ENCODE measurements at places on chromosomes 13 and 19.
A peak's percentile ranks its signal among the peaks of the same experiment; 100 is the strongest.

DNA sequence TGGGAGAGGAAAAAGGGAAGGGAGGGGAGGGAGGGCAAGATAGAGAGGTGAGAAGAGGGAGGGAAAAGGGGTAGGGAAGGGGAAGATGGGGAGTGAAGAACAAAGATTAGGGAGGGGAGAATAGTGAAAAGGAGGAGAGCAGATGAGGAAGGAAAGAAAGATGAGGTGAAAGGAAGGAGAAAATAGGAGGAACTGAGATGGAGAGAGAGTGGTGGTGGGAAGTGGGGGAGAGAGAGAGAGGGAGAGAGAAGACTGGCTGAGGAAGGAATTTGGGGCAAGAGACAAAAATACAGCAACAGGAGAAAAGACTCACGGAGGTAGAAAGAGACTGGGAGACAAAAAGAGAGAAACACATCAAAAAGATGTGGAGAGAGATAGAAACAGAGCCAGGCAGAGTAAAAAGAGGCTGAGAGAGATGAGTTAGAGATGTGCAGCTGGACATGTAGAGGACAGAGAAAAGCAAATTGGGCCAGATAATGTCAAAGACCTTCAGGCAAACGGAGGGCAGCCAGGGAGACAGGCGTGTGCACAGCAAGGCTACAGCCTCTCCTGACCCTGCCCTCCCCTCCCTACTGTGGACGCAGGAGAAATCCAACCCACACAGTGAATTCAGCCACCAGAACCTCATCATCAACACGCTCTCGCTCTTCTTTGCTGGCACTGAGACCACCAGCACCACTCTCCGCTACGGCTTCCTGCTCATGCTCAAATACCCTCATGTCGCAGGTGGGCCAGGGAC, 49.4 kb upstream of the CYP2B6 start:
- no peak for DNase-seq

GRCh38 chr13:20221772-20222171, 10.3 kb downstream of the GJB6 start:
- DNase-seq = no peak

- no peak for DNase-seq
Observed at GRCh38 chr13:41563984-41564365, 106.6 kb downstream of the RGCC start.

DNA sequence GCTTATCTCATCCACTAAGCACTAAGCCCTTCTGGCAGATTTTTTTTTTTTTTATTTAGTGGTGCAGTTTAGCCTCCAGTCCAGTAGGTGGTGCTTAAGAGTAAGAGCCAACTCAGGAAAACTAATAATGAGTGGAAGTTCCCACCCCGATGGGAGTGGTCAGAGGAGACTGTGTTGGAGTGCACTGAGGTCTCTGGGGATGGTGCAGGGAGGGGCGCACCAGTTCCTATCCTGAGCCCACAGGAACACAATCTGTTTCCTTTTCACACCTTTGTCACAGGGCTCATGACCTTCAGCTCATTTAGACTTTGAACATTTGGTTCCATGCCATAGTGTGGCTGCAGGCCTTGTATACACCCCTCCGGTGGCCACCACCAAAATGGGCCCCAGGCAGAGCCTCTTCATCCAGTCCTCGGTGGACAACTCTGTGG, 367.4 kb downstream of the SPRY2 start:
- no peak for DNase-seq

DNA sequence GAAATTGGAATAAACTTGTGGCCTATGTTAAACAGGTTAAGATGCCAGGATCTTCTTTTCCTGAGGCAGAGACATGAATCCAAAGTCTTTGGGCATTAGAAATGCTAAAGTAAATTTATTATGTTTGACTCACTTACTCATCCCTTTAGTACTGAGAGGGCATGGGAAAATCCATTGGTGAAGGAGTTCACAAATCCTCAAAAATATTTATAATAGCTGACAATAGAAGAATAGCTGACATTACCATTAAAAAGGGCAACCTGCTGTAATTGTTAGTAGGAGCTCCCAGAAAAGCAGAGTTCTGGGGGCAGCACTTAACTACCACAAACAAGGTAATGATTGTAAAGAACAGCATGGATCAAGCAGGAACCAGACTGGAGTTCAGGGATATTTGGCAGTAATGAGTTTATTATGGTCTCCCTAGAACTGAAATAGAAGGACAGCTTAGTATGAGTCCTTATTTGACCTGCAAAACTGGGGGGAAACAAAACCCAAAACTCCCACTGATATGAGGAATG, 285.8 kb upstream of the KLHL1 start:
- DNase-seq = no peak

GRCh38 chr13:32254416-32254815, 60.7 kb downstream of the ZAR1L start:
- DNase-seq = no peak

GRCh38 chr19:45451131-45451849, 16.5 kb upstream of the FOSB start:
- DNase-seq = no peak

GRCh38 chr19:47609906-47610894, 1.3 kb downstream of the BICRA start:
- DNase-seq = peak; percentile 23

DNA sequence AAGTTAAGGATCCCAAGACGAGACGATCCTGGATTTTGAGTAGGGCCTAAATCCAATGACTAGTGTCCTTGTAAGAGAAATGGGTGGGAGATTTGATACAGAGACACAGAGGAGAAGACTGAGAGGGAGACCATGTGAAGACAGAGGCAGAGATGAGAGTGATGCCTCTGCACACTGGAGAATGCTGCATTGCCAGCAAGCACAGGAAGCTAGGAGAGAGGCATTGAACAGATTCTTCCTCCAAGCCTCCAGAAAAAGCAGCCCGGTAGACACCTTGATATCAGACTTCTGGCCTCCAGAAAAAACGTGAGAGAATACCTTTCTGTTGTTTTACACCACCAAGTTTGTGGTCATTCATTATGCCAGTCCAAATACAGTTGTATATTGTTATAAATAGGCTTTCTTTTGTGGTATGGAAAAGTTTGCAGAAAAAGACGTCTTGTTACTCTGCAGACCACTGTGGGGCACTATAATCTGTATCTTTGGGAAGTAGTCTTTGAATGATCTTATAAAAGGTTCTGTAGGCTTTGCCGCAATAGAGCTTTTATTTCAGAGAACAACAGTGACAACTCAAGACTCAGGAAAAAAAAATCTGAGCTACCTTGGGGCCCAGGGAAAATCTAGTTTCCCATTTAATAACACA, 17.9 kb upstream of the RFC3 start:
- DNase-seq = peak; percentile 8

DNA sequence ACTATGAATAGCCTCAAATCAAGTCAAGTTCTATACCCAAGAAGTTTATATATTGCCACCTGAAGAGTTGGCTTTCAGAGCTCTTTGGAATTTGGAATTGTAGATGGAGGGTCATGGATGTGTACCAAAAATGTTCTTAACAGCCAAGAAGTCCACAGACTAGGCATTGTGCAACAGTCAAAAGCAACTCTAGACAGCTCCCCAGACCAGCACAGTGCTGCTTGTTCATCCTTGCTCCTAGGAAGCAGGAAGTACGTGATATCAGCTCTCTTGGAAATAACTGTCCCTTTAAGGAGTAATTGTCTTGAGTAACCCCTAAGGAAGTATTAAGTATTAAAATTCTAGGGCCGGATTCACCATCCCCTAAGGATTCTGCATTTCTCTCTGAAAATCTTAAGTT, 30.7 kb upstream of the IL17D start:
- no peak for DNase-seq

- DNase-seq = no peak
Observed at GRCh38 chr19:1125601-1126467, 22.0 kb downstream of the GPX4 start.

DNA sequence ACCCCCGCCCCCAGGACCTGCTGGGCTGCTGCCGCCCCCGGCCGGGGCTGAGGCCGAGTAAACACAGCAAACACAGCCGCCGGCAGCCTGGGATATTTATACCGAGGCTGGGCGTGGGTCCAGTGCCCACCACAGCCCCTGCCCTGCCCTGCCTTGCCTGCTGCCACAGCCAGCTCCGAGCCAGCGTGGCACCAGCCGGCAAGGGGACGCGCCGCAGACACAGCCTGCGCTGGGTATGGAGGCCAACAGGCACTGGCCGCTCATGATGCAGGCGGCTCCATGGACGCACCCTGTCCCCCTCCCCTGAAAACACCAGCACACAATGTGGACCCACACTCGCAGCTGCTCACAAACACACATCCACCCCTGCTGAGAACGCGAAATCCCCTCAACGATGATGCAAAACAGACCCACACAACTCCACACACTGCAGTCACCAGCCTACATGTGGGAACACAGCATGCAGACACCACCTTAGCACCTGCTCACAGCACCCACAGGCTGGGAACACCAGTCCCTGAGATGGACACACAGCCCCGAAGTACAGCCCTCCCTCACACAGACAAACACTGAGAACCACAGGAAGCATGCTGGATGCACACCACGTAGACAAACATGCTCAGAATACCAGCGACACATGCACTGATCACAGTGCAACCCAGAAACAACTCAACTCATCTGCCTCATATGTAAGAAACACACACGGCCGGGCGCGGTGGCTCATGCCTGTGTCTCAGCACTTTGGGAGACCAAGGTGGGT, 16.2 kb downstream of the CCDC97 start:
- no peak for DNase-seq

DNA sequence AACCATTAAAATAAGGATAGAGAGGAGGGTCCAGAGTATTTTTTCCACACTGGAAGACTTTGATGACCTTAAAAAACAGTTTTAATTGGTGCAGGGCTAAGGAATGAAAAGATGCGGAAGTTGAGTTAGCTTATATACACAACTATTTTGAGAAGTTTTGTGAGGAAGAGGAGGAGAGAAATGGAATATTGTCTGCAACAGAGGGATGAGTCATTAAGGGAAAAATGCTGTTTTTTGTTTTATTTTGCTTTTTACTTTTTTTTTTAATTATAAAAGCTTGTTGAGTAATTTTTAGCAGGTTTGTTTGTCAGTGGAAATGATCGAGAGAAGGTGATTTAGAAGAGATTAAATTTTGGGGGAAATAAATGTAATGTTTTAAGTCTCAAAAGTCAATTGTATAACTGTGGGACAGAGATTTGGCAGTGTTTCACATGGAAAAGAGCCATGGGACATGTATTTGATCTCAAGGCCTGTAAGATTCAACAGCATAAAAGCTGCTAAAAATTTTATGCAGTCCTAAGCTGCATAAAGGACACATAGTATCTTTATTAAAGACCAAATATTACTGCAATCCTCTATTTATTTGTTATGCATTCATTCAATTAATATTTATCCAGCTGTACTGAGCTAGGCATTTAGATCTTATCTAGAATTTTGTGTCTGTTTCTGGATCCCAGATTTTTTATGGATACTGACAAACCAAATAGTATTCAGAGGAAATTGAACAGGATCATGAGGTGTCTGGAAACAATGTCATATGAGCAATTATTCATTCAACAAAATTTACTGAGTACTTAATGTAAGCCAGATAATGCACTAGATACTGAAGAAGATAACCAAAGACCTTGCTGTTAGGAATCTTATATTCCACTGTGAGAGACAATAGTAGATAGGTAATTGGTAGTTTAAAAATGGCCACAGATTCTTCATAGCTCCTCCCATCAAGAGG, 72.7 kb downstream of the DNAJC15 start:
- no peak for DNase-seq

- DNase-seq = no peak
Observed at GRCh38 chr13:109918179-109918711, 131.9 kb upstream of the IRS2 start.

DNA sequence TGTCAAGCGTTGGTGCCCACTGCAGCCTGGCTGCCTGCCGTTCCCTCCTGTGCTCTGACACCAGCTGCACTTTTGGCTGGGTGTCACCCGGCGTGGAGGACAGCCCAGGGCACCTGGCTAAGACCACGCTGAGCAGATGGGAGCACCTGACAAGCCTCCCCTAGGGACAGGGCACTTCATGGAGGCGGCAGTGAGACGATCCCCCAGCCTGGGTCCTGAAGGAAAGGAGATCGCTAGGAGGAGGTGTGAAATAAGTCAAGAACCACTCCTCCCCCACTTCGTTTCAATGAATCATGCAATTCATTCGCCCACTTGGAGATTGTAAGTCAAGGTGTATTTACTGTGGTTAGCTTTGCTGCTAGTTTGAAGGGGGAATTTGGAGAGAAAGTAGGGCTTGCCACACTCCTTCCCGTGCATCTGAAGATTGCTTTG, 38.8 kb downstream of the VSTM2B start:
- DNase-seq = no peak

DNA sequence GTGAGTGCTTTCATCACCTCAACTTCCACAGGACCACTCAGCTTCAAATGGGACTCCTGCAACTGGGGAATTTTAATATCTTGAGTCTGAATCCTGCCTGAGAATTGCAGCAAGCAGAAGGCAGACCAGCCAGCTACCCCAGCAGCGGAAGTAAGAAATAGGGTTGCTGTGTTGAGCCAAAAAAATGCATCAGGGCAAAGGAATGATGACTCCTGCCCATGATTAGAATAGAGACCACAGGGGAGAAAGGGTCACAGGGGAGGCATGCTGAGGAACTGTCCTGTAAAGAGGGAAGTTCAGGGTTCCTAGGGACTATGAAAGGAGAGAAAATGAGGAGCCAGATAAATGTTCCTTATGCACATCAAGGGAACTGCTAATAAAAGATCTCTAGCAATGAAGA, 370.2 kb downstream of the KCTD12 start:
- no peak for DNase-seq

GRCh38 chr13:75639454-75639853, 3.3 kb downstream of the LMO7 start:
- DNase-seq = no peak

GRCh38 chr13:40433577-40433976, 232.9 kb downstream of the FOXO1 start:
- no peak for DNase-seq

DNA sequence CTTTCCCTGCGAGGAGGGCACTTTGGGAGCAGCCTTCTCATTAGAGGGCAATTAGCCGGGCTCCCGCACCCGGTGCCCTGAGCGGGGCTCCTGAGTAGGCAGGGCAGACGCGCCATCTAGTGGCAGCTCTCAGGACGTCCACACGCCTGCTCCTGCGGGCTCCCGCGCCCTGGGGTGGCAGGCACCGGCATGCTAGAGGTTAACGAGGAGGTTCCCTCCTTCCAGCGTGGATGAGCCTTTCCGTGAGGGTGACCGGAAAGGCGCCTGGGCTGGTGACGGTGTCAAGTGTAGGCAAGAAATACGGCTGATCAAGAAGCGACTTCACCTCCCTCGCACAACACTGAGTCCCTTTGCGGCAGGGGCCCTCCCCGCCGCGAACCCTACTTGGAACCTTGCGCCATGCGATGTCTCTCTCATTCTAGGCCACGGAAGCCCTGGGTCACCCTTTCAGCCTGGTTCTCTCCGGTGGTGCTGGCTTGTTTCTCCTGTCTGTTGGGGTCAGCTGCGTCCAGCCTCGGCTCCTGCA, 67.7 kb downstream of the ALOX5AP start:
- DNase-seq = peak; percentile 71
